ENCODE measurements at places on chromosomes 5 and 9. TPM values are rescaled to one million over a fixed set of nuclear protein-coding genes. Genes with fewer than 3 reads are reported as not detected.

C5 gene
- 8.6 TPM for total RNA-seq

PCDHA4 gene
- 2.6 TPM for total RNA-seq

KCNV2 gene
- not detected for total RNA-seq

ITK gene
- 6.7 TPM for total RNA-seq

PTGR1 gene
- 829 TPM for total RNA-seq

LCN12 gene
- total RNA-seq = 7.9 TPM

PTPRD gene
- 85.8 TPM for total RNA-seq

SH3TC2 gene
- total RNA-seq = 1.3 TPM

POLR3G gene
- 0.76 TPM for total RNA-seq

DNA sequence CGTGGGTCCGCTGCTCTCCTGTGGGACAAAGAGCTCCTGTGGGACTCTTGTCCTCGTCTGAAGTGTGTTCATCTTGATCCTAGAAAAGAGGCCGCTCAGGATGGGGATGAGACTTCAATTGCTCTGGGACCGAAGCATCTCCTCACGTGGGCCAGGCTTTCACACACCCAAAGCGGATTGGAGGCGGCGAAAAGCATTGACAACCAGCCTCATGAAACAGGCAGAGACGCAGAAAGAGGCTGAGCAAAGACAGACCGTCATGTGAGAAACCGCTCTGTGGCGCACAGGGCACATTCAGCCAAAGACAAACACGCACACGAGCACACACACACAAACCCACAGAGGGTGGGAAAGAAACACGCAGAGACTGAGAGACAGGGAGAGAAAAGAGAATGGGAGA, 479.5 kb downstream of the SPATA31A7 start:
- no peak for DNase-seq
- no peak overlapping the region for H3K27ac ChIP-seq
- no peaks in the 10 kb centered on the region for H3K4me1 ChIP-seq
- H3K4me3 ChIP-seq = no peak overlapping the region
- no peaks in the 10 kb centered on the region for H3K36me3 ChIP-seq

DNA sequence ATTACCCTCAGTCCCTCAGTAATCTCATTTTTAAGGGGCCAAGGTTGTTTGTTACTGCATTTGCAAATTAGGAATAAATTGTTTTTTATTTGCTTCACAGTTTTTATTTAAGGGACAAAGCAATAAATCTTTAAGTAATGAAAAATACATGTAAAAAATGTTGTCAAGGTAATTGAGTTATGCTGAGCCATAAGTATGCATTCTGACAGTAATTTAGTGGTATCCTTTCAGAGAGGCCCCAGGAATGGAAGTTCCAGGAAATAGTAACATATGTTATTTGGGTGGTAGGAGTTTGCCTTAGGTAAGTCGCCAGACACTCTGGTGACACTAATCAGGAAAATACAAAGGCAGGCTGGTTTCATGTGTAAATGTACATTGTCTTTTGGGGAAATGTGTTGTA, 1787.9 kb upstream of the WWC1 start:
- no peaks in the 10 kb centered on the region for H3K4me1 ChIP-seq
- no peaks in the 10 kb centered on the region for H3K27me3 ChIP-seq
- no peak overlapping the region for H3K4me3 ChIP-seq
- DNase-seq = no peak
- no peak overlapping the region for H3K27ac ChIP-seq
- no peaks in the 10 kb centered on the region for H3K36me3 ChIP-seq

DNA sequence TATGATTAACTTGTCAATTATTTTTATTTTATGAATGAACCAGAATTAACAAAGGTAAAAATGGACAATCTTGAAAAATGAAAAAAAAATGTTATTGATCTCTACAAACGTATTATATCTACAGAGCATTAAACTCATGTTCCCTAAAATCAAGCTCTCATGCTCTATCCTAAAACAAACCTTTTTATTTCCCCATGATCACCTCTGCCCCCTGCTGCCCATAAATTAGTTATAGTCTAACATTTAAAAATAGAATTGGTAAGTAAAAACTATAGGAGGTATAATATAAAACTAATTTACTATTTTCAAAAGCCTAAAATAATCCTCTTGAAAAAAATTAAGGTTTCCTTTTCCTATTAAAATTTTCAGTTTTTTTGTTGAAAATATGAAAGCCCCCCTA, 168.0 kb upstream of the POU5F2 start:
- H3K4me1 ChIP-seq = no peaks in the 10 kb centered on the region
- no peaks in the 10 kb centered on the region for H3K36me3 ChIP-seq
- H3K27me3 ChIP-seq = no peaks in the 10 kb centered on the region
- DNase-seq = no peak

- H3K27me3 ChIP-seq = no peaks in the 10 kb centered on the region
- no peak overlapping the region for H3K4me3 ChIP-seq
- H3K4me1 ChIP-seq = no peaks in the 10 kb centered on the region
- H3K36me3 ChIP-seq = no peaks in the 10 kb centered on the region
- no peak for DNase-seq
These were observed 55.6 kb downstream of the CCDC192 start for GRCh38 chr5:127758766-127759283.

GRCh38 chr5:134103397-134103796, 11.1 kb upstream of the TCF7 start:
- no peak for DNase-seq
- no peak overlapping the region for H3K4me3 ChIP-seq
- H3K36me3 ChIP-seq = no peaks in the 10 kb centered on the region
- H3K4me1 ChIP-seq = peaks cover 24% of the 10 kb centered on the region
- no peaks in the 10 kb centered on the region for H3K27me3 ChIP-seq

DNA sequence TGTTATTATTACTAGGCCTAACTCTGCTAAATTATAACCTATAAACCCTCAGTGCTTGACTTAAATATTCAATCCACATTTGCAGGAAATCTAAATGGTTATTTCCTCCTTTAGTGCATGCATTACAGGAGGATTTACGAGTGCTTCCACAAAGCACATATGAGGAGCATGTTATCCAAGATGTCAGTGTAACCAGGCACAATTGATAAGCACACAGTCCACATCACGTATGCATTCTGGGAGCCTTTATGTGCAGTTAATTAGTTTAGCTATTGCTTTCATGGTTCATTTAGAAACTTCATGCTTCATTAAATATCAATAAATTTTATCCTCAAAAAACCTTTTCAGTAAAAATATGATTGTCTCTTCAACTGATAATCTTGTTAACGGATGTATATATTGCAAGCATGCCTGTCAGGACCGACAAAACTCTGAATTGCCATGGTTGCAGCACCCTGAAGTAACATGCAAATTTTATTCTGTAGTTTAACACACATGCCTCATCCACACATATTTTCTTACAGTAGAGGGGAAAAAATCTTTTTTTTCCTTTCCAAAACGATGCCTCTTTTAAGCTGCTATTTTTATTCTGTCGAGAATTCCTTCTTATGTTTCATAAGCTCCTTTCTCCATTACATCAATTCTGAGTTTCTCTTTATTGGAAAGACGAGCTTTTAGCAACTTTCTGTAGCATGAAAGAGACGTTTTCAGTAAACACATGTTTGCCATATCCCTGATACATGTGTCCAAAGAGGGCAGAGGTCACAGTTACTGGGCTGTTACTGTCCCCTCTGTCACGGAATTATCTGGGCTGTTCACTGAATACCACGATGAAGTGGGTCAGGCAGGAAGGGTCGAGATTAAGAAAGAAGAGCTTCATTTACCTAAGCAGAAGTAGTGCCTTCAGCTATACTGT, 142.0 kb downstream of the GLIS3 start:
- no peaks in the 10 kb centered on the region for H3K27me3 ChIP-seq
- no peak for DNase-seq
- H3K4me3 ChIP-seq = no peak overlapping the region
- no peaks in the 10 kb centered on the region for H3K4me1 ChIP-seq

GRCh38 chr9:13934416-13934815, 379.5 kb downstream of the NFIB start:
- H3K27me3 ChIP-seq = no peaks in the 10 kb centered on the region
- no peaks in the 10 kb centered on the region for H3K4me1 ChIP-seq
- no peak for DNase-seq
- H3K4me3 ChIP-seq = no peak overlapping the region

- H3K36me3 ChIP-seq = no peaks in the 10 kb centered on the region
- no peaks in the 10 kb centered on the region for H3K4me1 ChIP-seq
These were observed 58.0 kb downstream of the RAD23B start for GRCh38 chr9:107340920-107341632.

DNA sequence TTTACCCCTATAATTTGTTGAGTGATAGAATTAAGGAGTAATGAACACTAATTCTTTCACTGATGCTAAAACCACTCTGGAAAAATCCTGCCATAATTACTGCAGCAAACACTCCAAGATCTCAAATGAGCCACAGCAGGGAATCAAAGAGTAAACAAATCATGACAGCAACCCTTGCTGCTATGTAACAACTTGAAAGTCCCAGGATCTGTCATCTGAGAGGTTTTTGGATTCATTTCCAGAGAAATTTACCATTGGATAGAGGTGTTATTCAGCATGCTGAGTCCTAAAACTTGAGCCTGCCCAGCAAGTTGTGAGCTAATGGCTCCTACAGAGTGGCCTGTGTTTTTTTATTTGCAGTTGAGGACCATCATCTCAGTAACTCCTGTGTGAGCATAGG, 59.2 kb downstream of the PRLR start:
- H3K36me3 ChIP-seq = no peaks in the 10 kb centered on the region
- H3K27ac ChIP-seq = no peak overlapping the region
- no peaks in the 10 kb centered on the region for H3K27me3 ChIP-seq
- H3K4me3 ChIP-seq = no peak overlapping the region

DNA sequence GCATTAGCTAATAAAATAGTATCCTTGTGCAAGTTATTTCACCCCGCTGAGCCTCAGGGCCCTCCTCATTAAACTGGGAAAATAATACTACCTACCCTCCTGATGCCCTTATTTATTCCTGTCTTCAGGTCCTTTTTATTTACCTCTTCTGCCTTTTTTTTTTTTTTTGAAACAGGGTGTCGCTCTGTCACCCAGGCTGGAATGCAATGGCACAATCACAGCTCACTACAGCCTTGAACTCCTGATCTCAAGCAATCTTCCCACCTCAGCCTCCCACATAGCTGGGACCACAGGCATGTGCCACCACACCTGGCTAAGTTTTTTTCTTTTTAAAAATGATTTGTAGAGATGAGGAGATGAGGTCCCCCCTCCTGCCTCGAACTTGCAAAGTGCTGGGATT, 20.9 kb downstream of the HBEGF start:
- no peak overlapping the region for H3K27ac ChIP-seq
- H3K27me3 ChIP-seq = no peaks in the 10 kb centered on the region
- H3K4me1 ChIP-seq = peaks cover 5% of the 10 kb centered on the region
- no peak overlapping the region for H3K4me3 ChIP-seq
- H3K36me3 ChIP-seq = no peaks in the 10 kb centered on the region

DNA sequence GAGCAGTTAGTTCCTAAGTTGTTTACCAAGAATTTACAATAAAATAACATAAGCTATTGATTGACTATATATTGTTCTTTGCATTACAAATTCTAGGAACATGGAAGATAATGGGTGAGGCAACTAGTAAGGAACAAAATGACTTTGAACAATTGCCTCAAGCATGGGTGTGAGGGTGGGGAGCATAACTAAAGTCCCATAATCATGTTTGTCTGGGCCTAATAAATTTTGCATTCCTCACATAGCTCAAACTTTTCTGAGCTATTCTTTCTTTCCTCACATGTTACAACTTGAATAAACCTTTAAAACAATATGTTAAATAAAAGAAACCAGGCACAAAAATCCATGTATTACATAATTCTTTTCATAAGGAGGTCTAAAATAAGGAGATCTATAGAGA, 1066.1 kb downstream of the NR2F1-AS1 start:
- no peaks in the 10 kb centered on the region for H3K27me3 ChIP-seq
- no peak overlapping the region for H3K27ac ChIP-seq
- DNase-seq = no peak
- H3K4me3 ChIP-seq = no peak overlapping the region
- no peaks in the 10 kb centered on the region for H3K4me1 ChIP-seq
- H3K36me3 ChIP-seq = no peaks in the 10 kb centered on the region

DNA sequence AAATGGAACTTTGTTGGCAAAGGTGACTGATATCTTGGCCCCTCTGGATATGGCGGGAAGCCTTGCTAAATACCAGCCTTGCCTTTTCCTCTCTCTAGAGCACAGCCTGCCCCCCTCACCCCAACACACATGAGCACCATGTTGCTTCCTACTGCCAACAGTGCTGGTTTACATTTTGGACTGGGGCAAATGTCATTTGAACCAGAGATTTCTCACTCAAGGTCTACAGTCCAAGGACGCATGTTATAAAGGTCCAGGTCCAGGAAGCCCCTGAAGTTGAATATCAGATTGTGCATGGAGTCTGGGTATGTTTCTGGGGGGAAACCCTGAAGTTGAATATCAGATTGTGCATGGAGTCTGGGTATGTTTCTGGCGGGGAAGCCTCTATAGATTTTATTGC, 19.9 kb downstream of the NEURL1B start:
- H3K27me3 ChIP-seq = no peaks in the 10 kb centered on the region
- peaks cover 13% of the 10 kb centered on the region for H3K4me1 ChIP-seq
- no peaks in the 10 kb centered on the region for H3K36me3 ChIP-seq
- peak; percentile 7 for DNase-seq
- H3K27ac ChIP-seq = peak overlapping the region; percentile 83
- no peak overlapping the region for H3K4me3 ChIP-seq

- H3K36me3 ChIP-seq = no peaks in the 10 kb centered on the region
- no peak overlapping the region for H3K4me3 ChIP-seq
- DNase-seq = no peak
These were observed 102.1 kb downstream of the TMEM174 start for GRCh38 chr5:73274881-73275663.

DNA sequence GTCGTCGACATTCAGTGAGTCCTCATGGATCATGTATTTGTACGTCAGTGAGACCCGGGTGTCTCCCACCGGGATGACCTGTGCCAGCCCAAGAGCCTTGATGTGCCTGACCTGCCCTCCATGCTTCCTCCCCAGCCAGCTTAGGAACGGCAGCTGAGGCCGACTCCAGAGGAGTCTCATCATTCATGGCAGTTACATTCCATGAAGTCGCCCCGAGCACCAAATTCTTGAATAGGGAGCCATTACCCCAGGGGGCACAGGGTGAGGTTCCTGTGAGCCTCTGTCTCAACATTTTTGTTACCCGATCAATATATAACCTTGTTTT, 67.8 kb downstream of the ZNF354C start:
- no peaks in the 10 kb centered on the region for H3K27me3 ChIP-seq
- no peaks in the 10 kb centered on the region for H3K36me3 ChIP-seq
- H3K4me1 ChIP-seq = no peaks in the 10 kb centered on the region

DNA sequence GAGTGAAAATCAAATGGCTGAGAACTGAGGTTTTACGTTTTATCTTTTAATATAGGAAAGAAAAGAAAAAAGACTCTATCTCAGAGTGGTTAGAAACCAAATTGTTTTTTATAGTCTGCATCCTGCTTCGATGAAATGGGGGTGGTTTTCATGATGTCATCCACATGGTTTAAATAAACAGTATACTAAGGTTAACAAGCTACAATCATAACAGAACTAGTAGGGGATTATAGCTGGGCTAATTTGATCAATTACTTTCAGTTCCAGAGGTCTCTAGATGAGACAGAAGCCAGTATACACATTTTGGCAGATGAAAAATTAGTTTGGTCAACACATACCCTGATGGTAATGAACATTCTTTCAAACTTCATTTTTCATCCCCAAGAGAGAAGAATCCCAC, 106.3 kb upstream of the SNX2 start:
- no peaks in the 10 kb centered on the region for H3K27me3 ChIP-seq
- no peak overlapping the region for H3K4me3 ChIP-seq
- no peaks in the 10 kb centered on the region for H3K4me1 ChIP-seq
- H3K36me3 ChIP-seq = no peaks in the 10 kb centered on the region

- no peaks in the 10 kb centered on the region for H3K36me3 ChIP-seq
- H3K27me3 ChIP-seq = no peaks in the 10 kb centered on the region
- no peak for DNase-seq
These were observed 74.2 kb upstream of the GRAMD2B start for GRCh38 chr5:126348855-126349635.

Data from Peyer's patch (tissue), 4 donors.